Prostate gland (tissue), 2 donors: ENCODE measurements at places on chromosomes 1 and 21.
A peak's percentile ranks its signal among the peaks of the same experiment; 100 is the strongest.

- H3K27me3 ChIP-seq: no peaks in the 10 kb centered on the region
- no peak overlapping the region for H3K27ac ChIP-seq
- H3K4me3 ChIP-seq: no peak overlapping the region
- no peak for DNase-seq
These were observed 70.6 kb upstream of the RAB3GAP2 start for GRCh38 chr1:220342853-220343252.

DNA sequence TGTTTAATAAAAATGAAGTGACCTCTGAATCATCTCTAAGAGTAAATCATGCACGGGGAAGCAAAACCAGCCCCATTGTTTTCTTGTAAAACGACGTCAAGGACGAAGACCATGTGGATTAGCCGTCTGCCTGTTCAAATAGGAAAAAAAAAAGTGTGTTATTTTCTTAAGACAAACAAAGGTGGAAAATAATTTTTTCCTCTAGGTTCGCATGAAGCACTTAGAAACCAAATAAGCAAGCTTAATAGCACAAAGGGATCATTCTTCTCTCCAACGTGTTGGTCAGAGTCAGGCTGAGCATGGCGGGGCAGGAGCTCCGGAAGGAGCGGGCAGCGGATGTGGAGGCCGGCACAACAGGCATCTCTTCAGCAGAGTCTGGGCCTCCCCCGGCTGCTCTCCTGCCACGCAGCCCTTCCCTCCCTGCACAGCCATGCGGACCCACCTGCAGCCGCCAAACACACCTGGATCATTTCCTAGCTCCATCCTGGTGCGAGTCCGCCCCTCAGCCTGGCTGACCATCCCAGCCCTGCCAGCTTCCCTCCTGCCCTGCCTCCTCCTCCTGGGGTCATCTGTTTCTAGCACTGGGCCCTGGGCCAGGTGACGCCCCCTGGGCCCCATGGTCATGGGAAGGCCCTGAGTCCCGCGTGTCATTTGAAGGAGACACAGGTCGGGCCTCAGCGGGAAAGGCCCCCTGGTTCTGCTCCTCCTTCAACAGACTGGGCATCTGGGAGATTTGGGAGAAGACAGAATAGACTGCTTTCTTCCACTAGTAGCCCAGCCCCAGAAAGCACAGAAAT, 40.2 kb downstream of the MX1 start:
- no peaks in the 10 kb centered on the region for H3K4me1 ChIP-seq
- H3K27me3 ChIP-seq: no peaks in the 10 kb centered on the region
- peaks cover 29% of the 10 kb centered on the region for H3K36me3 ChIP-seq
- no peak overlapping the region for H3K27ac ChIP-seq

DNA sequence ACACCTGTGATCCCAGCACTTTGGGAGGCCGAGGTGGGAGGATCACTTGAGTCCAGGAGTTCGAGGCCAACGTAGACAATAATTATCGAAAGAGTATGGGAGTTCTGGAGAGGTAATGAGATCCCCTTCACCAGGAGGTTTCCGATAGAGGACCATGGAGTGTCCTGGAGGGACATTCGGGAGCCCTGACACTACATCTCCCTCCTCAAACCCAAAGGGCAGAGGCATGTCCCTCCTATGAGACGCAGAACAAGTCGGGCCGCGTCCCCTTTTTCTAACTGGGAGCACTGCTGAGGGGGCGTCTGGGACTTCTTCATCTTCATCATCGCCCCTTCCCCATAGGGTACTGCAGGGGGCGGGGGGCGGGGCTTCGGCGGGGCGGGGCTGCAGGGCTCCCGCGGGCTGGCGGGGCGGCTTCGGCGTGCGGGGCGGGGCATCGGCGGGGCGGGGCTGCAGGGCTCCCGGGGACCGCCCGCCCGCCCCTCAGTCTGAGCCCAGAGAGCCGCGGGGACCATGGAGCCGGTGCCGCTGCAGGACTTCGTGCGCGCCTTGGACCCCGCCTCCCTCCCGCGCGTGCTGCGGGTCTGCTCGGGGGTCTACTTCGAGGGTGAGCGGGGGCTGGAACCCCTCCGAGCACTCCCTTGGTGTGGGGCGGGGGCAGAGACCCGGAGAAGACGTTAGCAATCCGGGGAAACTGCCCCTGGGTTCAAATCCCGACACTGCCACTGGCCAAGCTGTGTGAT, at the start of gene THEMIS2:
Gene THEMIS2, plus strand, starts transcription at position 486 of the 743 bp plus-strand sequence. Its CDS starts 28 bp downstream, at position 514.
- peak within 1 kb of the TSS; percentile 48 for H3K4me3 ChIP-seq
- H3K4me1 ChIP-seq: no peaks in the 10 kb centered on the region
- no peaks in the 10 kb centered on the region for H3K36me3 ChIP-seq
- peak within 1 kb of the TSS; percentile 53 for H3K27ac ChIP-seq
- DNase-seq: no peak
- H3K27me3 ChIP-seq: no peaks in the 10 kb centered on the region

GRCh38 chr21:28298251-28298672, 694.4 kb downstream of the LTN1 start:
- no peak overlapping the region for H3K4me3 ChIP-seq
- no peaks in the 10 kb centered on the region for H3K4me1 ChIP-seq
- H3K36me3 ChIP-seq: no peaks in the 10 kb centered on the region
- no peaks in the 10 kb centered on the region for H3K27me3 ChIP-seq

GRCh38 chr1:20198918-20199317, 12.6 kb upstream of the PLA2G2C start:
- no peak for DNase-seq
- H3K4me3 ChIP-seq: no peak overlapping the region
- no peak overlapping the region for H3K27ac ChIP-seq
- no peaks in the 10 kb centered on the region for H3K4me1 ChIP-seq
- no peaks in the 10 kb centered on the region for H3K36me3 ChIP-seq

DNA sequence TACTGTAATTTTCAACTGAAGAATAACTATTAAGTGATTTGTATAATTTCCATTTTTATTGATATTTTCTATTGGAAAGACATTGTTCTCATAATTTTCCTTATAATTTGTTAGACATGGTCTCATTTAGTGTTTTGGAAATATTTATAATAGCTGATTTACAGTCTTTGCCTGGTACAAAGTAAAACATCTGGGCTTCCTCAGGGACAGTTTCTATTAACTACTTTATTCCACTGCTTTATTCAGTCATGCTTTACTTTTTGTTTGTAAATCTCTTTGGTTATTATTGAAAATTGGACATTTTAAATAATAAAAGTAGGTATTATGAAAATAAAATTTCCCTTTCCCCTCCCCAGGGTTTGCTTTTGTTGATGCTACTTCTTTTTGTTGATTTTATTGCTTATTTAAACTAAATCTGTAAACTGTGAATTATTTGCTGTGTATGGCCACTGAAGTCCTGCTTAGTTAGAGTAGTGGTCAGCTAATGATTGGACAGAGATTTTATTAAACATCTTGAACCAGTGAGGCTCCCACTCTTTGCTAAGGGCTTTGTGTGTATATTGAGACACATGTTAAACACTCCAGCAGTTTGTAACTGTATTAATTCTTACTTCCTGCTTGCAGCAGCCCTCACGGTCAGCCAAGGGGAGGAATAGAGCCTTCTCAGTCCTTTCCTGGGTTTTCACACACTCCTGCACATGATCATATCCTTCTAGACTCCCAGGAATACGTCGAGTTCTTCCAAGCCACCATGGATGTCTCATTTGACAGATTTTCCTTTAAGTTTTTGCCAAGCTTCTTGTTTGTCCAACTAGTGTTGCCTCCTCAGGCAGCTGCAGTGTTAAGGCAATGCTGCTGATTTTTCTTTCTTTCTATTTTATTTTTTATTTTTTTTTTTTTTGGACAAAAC, 994.6 kb upstream of the PRMT6 start:
- no peak overlapping the region for H3K27ac ChIP-seq
- DNase-seq: no peak
- no peak overlapping the region for H3K4me3 ChIP-seq
- no peaks in the 10 kb centered on the region for H3K36me3 ChIP-seq

- H3K4me1 ChIP-seq: no peaks in the 10 kb centered on the region
- H3K27me3 ChIP-seq: no peaks in the 10 kb centered on the region
- H3K27ac ChIP-seq: no peak overlapping the region
- H3K36me3 ChIP-seq: no peaks in the 10 kb centered on the region
- H3K4me3 ChIP-seq: no peak overlapping the region
These were observed 21.0 kb upstream of the POU2F1 start for GRCh38 chr1:167199656-167200055.

- no peaks in the 10 kb centered on the region for H3K36me3 ChIP-seq
- peaks cover 6% of the 10 kb centered on the region for H3K27me3 ChIP-seq
- H3K4me1 ChIP-seq: no peaks in the 10 kb centered on the region
- H3K27ac ChIP-seq: no peak overlapping the region
- no peak for DNase-seq
- no peak overlapping the region for H3K4me3 ChIP-seq
These were observed 80.0 kb downstream of the CAMK2N1 start for GRCh38 chr1:20405893-20406604.

GRCh38 chr1:3604468-3604974, 6.8 kb downstream of the MEGF6 start:
- H3K27ac ChIP-seq: no peak overlapping the region
- no peak for DNase-seq

DNA sequence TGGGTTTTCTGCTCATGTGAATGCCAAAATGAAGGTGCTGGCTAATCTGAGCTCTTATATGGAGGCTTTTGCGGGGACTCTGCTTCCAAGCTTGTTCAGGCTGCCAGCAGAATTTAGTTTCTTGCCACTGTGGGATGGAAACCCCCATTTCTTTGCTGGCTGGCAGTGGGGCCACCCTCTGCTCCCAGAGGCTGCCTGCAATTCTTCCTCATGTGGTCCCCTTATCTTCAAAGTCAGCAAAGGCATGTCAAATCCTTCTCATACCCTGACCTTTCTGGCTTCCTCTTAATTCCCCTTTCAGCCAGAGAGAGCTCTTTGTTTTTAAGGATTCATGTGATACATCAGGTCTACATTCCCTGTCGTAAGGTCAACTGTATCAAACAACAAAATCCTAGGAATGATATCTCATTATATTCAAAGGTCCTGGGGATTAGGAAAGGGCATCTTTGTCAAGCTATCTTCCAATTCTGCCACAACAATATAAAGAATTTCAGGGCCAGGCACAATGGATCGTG, 5.2 kb upstream of the GPR161 start:
- no peaks in the 10 kb centered on the region for H3K27me3 ChIP-seq
- H3K4me3 ChIP-seq: no peak overlapping the region
- H3K36me3 ChIP-seq: no peaks in the 10 kb centered on the region

GRCh38 chr1:198934901-198935305, 296.1 kb downstream of the PTPRC start:
- no peaks in the 10 kb centered on the region for H3K4me1 ChIP-seq
- H3K27me3 ChIP-seq: no peaks in the 10 kb centered on the region
- no peak overlapping the region for H3K27ac ChIP-seq
- no peak overlapping the region for H3K4me3 ChIP-seq
- DNase-seq: no peak
- H3K36me3 ChIP-seq: no peaks in the 10 kb centered on the region

DNA sequence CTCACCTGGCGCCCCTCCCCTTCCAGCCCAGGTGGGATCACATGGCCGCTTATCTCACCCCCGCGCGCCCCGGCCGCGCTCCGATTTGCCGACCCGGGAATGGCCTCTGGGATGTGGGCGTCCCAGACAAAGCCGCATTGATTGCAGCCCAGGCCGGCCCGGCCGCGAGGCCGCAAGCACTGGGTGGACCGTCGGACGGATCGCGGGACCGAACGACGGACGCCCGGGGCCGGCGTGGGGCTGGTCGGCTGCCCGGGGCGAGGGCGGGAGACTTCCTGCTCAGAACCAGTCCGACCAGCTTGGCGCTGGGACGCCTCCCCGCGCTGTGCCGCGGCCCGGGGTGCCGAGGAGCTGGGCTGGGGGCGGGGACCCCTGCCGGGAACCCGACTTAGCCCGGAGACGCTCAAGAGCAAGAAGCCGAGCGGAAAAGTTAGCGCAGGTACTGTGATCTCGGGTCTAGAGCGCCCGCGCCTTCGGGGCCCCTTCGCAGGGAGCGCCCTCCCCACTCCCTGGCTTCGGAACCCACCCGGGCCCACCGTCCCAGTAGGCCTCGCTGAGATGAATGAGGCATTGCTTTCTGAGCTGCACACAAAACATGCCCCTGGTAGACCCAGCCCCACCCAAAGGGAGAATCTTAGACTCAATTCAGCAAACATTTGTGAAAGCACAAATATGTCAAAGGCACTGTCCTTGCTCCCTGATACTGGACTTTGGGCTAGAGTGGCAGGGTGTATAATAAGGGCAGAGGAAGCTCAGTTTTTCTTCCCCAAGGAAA, 415 bp upstream of the LAD1 start:
- no peaks in the 10 kb centered on the region for H3K27me3 ChIP-seq
- H3K4me3 ChIP-seq: peak overlapping the region; percentile 39
- H3K27ac ChIP-seq: peak overlapping the region; percentile 41
- DNase-seq: peak; percentile 55

- no peak overlapping the region for H3K4me3 ChIP-seq
- no peaks in the 10 kb centered on the region for H3K27me3 ChIP-seq
- no peaks in the 10 kb centered on the region for H3K4me1 ChIP-seq
- DNase-seq: no peak
These were observed 98.1 kb downstream of the TGFB2 start for GRCh38 chr1:218443255-218443654.

- H3K27me3 ChIP-seq: no peaks in the 10 kb centered on the region
- H3K36me3 ChIP-seq: no peaks in the 10 kb centered on the region
- H3K4me1 ChIP-seq: peaks cover 10% of the 10 kb centered on the region
- H3K4me3 ChIP-seq: no peak overlapping the region
- DNase-seq: no peak
These were observed 7.6 kb upstream of the RGS16 start for GRCh38 chr1:182611787-182612186.

DNA sequence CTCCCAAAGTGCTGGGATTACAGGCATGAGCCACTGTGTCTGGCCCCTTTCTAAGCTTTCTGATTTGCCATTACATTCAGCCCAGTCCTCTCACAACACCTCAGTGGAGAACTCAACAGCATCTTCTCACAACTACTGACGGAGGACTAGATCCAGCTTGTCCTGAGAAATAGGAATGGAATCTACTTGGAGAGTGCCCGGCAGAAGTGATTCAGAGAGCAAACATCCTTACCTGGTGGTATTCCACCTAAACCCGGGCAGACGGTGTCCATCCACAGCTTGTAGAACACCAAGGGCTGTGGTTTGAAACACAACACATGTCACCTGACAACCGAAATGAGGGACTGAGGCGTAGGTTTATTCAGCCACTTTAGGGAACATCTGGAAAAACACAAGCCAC, 28.8 kb upstream of the CCSAP start:
- H3K4me1 ChIP-seq: no peaks in the 10 kb centered on the region
- no peaks in the 10 kb centered on the region for H3K27me3 ChIP-seq
- H3K4me3 ChIP-seq: no peak overlapping the region
- DNase-seq: no peak
- H3K27ac ChIP-seq: no peak overlapping the region

- H3K27me3 ChIP-seq: no peaks in the 10 kb centered on the region
- peak overlapping the region; percentile 74 for H3K4me3 ChIP-seq
- H3K36me3 ChIP-seq: no peaks in the 10 kb centered on the region
- no peaks in the 10 kb centered on the region for H3K4me1 ChIP-seq
- peak overlapping the region; percentile 84 for H3K27ac ChIP-seq
These were observed 1.4 kb downstream of the IER5 start for GRCh38 chr1:181089676-181090544.

DNA sequence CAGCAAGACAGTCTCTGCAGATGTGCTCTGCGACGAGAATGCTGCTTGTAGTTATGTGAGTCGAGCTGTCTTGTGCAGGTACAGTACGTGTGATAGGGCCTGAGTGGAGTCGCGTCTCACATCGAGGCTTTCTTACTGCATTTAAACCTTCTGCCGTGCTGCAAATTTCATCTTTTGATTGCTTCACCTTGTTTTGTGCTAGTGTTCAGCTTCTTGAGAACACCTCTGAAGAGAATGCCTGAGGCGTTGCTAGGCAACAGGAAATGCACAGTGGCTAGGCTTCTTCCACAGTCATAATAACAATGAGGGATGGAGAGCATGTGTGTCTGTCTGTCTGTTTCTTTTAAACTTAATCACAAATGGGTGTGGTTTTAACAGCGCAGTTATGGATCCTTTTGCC, 52.9 kb downstream of the MRPS6 start:
- H3K36me3 ChIP-seq: no peaks in the 10 kb centered on the region
- no peaks in the 10 kb centered on the region for H3K27me3 ChIP-seq
- H3K4me3 ChIP-seq: no peak overlapping the region
- no peak for DNase-seq
- no peaks in the 10 kb centered on the region for H3K4me1 ChIP-seq
